ENCODE measurements at places on chromosomes 2 and 18. TPM values are rescaled to one million over a fixed set of nuclear protein-coding genes. Genes with fewer than 3 reads are reported as not detected.

C2orf66 gene
- not detected for total RNA-seq

SALL3 gene
- total RNA-seq, result not detected

LCT gene
- 1.5 TPM for total RNA-seq

DOK6 gene
- not detected for total RNA-seq

GPBAR1 gene
- 0.29 TPM for total RNA-seq

MDH1B gene
- 0.34 TPM for total RNA-seq

ADGRF3 gene
- 0.09 TPM for total RNA-seq

UPP2 gene
- total RNA-seq, result not detected

IMPA2 gene
- 66.1 TPM for total RNA-seq

CRYBA2 gene
- total RNA-seq, result 0.59 TPM

HAAO gene
- total RNA-seq, result 44.1 TPM

DYNAP gene
- not detected for total RNA-seq

THOC1 gene
- 63.1 TPM for total RNA-seq

UGT1A9 gene
- 0.20 TPM for total RNA-seq

TFPI gene
- total RNA-seq, result 31.0 TPM

FER1L5 gene
- total RNA-seq, result 0.09 TPM

RHBDD1 gene
- 14.3 TPM for total RNA-seq

TEX261 gene
- total RNA-seq, result 64.1 TPM

LTBP1 gene
- total RNA-seq, result 64.9 TPM

GALNT5 gene
- total RNA-seq, result 6.8 TPM

TMEM247 gene
- total RNA-seq, result not detected

FAHD2A gene
- total RNA-seq, result 26.8 TPM

GPR39 gene
- total RNA-seq, result 26.8 TPM

TWIST2 gene
- total RNA-seq, result not detected

POLE4 gene
- total RNA-seq, result 101 TPM

LOXL3 gene
- 15.9 TPM for total RNA-seq

RGPD3 gene
- 0.27 TPM for total RNA-seq

CKAP2L gene
- total RNA-seq, result 23.6 TPM

FEV gene
- not detected for total RNA-seq

GPC1 gene
- total RNA-seq, result 39.9 TPM

CCDC74B gene
- 1.6 TPM for total RNA-seq

PARD6G gene
- 1.0 TPM for total RNA-seq

Measured in Caco-2 (cell line).